ENCODE measurements at places on chromosomes 4 and X.

- DNase-seq = no peak
Observed at GRCh38 chr4:4766564-4766963, 92.9 kb upstream of the MSX1 start.

- DNase-seq = no peak
Observed at GRCh38 chr4:10093801-10094552, 22.6 kb downstream of the WDR1 start.

DNA sequence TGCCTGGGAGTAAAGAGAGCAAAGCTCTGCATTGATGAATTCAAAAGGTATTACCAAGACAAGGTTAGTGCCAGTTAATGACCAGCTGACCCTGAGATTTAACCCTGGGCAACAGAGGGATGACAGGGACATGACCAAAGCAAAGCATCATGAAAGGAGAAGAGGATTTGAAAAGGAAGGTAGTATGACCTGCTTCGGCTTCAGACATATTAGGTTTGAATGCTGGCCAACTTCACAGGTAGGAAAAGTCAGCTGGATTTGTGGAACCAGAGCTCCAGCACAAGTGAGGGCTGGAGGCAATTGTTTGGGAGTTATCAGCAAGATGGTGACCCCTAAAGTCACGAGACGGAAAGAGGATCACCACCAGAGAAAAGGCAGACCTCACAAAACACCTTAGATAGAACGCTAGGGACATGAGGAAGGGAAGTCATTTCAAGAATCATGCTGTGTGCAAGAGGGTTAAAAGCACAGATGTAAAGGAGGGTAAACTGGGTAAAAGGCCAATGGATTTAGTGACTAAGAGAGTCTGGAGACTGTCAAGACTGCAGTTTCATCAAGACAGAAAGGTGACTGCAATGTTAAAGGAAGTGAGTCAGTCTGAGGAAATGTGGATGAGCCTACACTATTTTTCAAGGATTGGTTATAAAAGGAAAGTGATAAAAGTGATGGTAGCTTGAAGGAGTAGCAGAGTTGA lies 45.6 kb downstream of the SH3RF1 start:
- DNase-seq = no peak

DNA sequence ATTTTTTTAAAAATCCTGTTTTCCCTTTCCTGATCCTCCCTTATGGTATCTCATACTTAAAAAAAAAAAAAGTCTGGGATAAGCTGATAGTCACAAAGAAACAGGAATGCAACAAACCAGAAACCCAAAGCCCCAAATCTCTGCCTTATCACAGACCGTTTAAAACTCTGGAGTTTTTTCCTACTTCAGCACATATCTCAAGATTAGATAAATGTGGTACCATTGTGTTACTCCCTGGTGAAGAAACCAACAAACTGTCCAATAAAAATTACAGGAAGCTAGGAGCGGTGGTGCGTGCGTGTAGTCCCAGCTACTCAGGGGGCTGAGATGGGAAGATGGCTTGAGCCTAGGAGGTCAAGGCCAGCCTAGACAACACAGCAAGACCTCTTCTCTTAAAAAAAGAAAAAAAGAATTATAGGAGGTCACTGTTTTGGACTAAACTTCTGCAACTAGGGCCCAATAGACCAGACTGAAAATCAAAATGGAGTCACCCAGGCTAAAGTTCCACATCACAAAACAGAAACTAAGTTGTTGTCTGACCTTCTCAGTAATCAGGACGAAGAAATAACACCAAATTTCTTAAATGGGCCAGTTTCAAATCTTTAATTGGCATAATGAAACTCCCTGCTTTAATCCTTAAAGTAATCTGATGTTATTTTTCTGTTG lies 51.9 kb downstream of the RBM47 start:
- no peak for DNase-seq

- no peak for DNase-seq
Observed at GRCh38 chr4:21882051-21882839, 66.3 kb downstream of the KCNIP4 start.

DNA sequence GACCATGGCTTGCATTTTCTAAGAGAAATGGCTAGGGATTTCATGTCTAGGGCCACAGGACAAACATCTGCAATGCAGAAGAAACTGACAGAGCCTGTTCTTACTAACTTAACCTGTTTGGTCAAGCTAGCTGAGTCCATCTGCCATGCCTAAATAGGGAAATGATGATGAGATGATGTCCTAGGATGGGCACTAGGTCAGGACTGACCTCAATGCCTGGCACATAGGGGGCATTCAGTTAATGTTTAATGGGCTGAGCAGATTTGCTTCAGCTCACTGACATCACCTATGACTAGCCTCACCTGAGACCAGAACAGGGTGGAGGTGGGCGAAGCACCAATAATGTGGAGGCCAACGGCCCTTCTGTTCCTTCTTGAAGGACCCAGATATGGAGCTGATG lies 174.2 kb upstream of the SCML1 start:
- no peak for DNase-seq

- peak; percentile 91 for DNase-seq
Observed at GRCh38 chr4:141375855-141376254, 155.2 kb downstream of the ZNF330 start.

DNA sequence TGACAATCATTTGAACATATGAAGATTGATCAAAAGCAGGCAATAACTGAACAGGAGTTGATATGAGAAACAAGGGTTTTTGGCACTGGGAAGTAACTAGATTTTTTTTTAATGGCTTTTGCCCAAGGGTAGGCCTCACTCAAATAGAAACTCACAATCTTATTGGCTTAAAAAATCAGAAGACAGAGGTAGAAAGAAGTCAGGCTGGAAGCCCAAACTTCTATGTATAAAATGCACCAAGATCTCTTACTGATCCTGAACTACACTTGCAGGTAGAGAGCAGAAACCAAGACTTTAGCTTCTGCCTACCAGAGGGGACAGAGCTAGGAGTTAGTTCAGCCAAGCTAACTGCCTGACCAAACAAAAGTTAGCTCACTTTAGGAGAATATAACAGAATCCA lies 74.9 kb downstream of the ADGRA3 start:
- no peak for DNase-seq

DNA sequence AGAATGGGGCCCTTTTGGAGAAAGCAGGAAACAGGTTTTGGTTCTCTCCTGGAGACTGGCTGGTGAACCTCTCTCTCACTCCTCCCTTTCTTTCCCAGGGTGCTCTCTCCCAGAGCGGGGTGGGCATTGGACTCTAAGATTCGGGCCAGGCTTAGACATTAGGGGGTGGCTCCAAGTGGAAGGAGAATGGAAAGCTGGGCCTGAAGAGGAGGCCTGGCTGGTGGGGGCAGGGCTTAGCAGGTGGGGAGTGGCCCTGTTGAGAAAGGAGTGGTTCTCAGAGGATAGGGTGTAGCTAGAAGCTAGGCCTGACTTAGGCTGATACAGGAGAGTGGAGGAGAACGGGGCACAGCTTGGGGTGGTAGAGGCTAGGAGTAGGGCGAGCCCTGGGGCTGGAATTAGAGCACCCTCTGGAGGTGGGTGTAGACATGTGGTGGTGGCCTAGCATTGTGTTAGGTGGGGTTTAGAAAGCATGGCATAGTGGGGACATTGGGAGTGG lies 5.7 kb downstream of the PLP2 start:
- DNase-seq = no peak

GRCh38 chrX:47489507-47490275 lies 6.7 kb upstream of the ZNF41 start:
- no peak for DNase-seq

GRCh38 chr4:173860094-173860493 lies 330.1 kb upstream of the HAND2 start:
- no peak for DNase-seq

Measured in DMS153 (cell line).